BJ (cell line): ENCODE measurements at places on chromosomes 1 and 21. TPM values are rescaled to one million over a fixed set of nuclear protein-coding genes. Genes with fewer than 3 reads are reported as not detected.

GRCh38 chr1:112061901-112062320 lies 72.4 kb upstream of the KCND3 start:
- no peak for DNase-seq

SLC45A1 gene
- 0.44 and 1.4 TPM in 2 replicates for polyA plus RNA-seq

GRCh38 chr1:72915581-72915980 lies 633.2 kb upstream of the NEGR1 start:
- no peak for DNase-seq

DNA sequence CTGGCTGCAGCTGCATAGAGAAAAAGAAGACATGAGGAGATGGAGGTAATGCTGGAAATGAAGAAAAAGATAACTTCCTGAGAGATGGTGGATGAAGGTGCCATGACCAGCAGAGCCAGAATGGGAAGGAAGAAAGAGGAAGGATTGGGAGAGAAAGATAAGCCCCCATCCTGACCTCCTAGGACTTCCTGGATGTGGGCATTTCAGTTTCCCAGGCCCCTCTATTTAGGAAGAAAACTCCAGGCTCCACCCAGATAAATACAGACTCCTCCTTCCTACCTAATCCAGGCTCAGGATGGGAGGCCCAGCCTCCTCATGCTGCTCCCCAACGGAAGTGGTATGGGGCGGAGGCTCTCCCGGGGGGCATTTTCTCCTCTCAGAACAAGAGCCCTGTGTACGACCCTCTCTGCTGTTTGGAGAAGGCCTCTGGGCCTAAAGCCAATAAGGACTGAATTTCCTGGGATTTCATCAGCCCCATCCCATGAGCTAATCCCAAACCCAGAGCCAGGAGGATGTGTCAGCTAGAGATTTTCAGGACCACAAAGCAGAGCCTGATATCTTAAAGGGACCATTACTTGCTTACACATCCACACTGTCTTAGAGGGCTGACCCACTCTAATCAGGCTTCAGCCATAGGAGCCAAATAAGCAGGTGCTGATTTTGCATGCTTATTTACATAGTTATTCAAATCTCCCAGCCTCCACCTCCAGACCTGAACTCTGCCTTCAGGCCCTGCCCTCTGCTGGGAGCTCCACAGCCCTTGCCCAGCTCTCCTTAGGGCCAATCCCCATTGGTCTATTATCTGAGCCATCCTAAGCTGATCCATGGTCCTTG lies 5.1 kb upstream of the ARHGEF2 start:
- DNase-seq = peak; percentile 99

LRRN2 gene
- not detected in 2 replicates for polyA plus RNA-seq

GPR157 gene
- polyA plus RNA-seq = 1.9 and 2.5 TPM in 2 replicates

DNA sequence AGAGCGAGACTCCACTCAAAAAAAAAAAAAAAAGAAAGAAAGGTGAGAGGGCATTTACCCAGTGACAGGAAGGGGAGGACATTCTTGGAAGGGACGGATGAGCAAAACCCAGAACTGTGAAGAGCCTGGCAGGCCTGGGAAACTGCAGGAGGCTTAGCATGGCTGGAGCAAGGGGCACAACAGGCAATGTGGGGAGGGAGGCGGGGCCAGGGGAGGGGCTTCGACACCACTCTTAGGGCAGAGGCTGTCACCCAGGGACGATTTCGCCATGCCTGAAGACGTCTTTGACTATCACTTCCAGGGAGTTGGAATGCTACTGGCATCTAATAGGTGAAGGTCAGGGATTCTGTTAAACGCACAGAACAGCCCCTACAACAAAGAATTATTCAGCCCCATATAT lies 184.0 kb downstream of the HUNK start:
- DNase-seq = no peak

DNA sequence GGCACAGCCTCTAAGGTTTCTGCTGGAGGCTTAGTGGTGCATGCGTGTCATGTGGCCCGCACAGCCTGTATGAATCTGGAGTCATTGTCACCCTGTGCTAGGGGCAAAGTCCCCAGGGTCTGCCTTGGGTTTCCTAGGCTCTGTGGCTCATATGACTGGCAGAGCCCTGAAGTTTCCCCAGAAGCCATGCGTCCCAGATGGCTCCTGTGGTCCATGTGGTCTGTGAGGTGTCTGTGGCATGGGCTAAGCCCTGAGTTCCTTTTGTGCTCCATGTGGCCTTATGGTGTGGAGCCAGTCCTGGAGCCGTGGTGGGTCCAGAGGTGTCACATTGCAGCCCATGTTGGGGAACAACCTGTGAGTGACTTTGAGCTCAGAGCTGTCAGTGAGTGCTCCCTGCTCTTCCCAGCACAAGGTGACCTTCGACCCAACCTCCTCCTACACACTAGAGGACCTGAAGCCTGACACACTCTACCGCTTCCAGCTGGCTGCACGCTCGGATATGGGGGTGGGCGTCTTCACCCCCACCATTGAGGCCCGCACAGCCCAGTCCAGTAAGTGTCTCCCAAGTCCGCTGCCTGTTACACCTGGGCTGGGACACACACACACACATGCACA lies 57.8 kb upstream of the KDM4A start:
- no peak for DNase-seq

RGSL1 gene
- not detected in 2 replicates for polyA plus RNA-seq

OR2G6 gene
- not detected in 2 replicates for polyA plus RNA-seq

PROK1 gene
- polyA plus RNA-seq = not detected in 2 replicates

C4BPB gene
- not detected in 2 replicates for polyA plus RNA-seq

INPP5B gene
- 21.0 and 21.9 TPM in 2 replicates for polyA plus RNA-seq
